ENCODE measurements at places on chromosomes 11 and 22. TPM values are rescaled to one million over a fixed set of nuclear protein-coding genes. Genes with fewer than 3 reads are reported as not detected.

The TEAD1 gene
- total RNA-seq: 84.8 TPM

The INSC gene
- total RNA-seq: 0.16 TPM

GRCh38 chr11:45102810-45103621 is 43.4 kb upstream of the PRDM11 start:
- DNase-seq: no peak

The KRTAP5-8 gene
- 8.9 TPM for total RNA-seq

GRCh38 chr11:84408946-84409411 is 1122.8 kb upstream of the CCDC90B start:
- DNase-seq: no peak

- peak; percentile 76 for DNase-seq
These were observed 2.7 kb downstream of the P2RY6 start for GRCh38 chr11:73274722-73275380.

GRCh38 chr11:120239713-120240640 is at the start of gene POU2F3:
Gene POU2F3 (plus strand): TSS chr11:120240140. CDS start chr11:120240344, 204 bp downstream.
- no peak for DNase-seq

- no peak for DNase-seq
These were observed 41.7 kb downstream of the KIAA1671 start for GRCh38 chr22:24994070-24994763.

DNA sequence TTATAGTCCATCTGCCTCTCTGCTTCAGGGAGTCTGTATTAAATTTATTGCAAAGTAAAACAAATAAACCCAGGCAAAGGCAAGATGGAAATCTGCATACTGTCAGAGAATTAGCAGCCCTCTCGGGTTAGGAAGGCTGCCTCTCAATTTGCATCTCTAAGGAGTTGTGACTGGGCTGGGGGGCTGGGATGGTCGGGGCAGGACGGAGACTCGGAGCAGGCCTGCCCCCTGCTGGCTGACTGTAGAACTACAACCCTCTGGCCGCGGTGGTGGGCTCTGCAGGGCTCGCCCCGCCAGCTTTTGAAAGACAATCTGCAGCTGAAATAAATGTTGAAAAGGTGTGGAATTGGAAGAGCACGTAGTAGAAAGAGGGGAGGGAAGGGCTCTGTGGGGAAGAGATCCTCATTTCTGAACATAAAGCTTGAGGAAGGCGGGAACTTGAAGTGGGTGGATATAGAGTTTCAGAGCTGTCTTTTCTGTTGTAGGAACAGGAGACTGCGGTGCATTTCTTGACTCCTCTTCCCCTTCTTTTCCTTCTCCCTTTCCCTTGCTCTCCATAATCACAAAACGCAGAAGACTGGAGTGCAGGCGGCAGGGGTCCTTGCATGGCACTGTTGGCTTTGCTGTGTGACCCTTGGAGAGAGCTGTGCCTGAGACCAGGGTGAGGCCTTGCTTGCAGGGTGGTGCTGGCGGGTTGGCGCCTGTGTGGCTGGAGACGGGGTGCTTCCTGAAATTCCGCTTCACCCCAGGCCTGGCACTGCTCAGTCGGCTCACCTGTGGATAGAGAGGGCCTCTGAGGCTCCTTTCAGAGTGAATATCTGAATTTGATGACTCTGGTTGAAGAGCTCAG is 22.6 kb upstream of the PKNOX2 start:
- no peak for DNase-seq

The PRR5L gene
- total RNA-seq: 3.4 TPM

- no peak for DNase-seq
These were observed at the start of gene C11orf42 for GRCh38 chr11:6205366-6205765. Gene C11orf42 (plus strand): TSS chr11:6205557. CDS start chr11:6205616, 59 bp downstream.

DNA sequence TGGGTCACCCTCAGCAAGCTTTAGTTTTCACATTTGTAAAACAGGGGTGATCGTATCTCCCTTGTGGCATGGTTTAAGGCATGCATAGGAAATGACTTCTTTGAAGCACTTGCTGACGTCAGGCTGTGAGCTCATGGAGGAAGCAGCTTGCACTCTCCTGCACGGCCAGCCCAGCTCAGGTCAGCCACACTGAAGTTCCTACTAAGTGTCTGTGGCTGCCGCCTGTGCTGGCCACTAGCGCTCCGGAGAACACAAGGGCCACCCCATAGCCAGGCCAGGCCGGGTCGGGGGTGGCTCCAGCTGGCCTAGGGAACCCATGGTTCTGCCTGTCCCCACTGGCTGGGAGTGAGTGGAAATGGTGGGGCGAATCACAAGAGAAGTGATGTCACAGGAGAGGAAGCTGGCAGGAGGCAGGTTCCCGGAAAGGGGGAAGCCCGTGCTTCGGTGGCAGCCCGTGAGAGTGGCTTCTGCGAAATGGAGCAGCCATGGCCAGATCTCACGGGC is 28.2 kb downstream of the KCTD17 start:
- DNase-seq: no peak

- peak; percentile 58 for DNase-seq
These were observed 36.4 kb downstream of the PACSIN2 start for GRCh38 chr22:42978453-42979103.

DNA sequence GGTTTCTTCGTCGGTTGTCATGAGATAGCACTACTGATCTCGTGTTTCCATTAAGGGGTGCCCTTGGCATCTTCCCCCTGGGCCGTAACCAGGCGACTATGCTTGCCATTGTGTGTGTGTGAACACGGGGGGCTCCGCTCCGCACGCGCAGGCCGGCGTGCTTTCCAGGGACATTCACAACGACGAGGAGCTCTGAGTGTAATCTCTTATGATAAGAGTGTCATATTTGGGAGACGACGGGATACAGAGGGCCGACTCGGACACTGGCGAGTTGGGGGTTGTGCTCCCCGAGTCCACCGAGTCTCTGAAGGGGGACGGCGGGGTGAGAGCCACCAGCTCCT is 170.9 kb upstream of the CTSC start:
- DNase-seq: no peak

DNA sequence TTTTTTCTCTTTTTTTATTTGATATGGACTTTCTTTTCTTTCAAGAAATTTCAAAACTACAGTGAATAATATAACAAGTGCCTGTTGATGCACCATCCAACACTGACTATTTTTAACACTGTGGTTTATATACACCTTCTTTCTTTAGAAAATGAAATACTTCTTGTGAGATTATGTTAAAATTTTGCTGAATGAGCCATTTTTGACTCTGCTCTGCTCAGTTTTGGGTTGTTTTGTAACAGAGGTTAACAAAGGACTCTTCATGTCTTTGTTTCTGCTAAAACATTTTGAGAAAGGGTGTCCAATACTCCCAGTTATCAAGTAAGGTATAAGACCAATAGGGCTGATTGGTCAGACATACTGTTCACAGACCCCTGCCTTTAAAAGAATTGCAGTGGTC is 44.0 kb upstream of the TENM4 start:
- no peak for DNase-seq
